HCT116 (cell line): ENCODE measurements at places on chromosomes 2 and 18.
A peak's percentile ranks its signal among the peaks of the same experiment; 100 is the strongest.

DNA sequence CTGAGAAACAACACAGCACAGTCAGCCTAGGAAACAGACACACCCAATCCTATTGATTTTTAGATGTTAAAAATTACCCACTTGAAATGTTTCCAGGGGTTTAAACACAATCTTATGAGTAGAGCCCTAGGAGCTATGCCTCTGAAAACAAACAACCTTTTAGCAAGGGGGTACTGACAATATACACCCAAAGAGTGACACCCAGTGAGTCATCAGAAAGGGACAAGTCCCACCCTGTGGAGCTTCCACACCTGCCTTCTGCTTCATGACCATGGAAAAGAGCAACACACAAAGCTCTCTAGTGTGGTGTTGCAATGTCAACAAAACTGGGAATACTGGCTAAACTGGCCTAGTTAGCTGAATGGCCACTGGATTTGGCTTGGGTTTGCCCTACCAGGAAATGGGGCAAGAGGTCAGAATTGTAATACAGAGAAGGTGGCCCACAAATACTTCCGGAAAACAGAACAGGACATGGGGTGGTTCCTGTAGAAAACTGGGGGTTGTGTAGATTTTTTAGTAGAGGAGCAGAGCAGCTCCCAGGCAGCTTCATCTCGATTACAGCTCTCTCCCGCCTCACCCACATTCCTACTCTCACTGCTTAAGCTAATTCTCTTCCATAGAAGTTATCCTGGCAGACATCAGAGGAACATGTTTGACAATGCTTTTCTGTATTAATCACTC lies 98.2 kb downstream of the GAREM1 start:
- DNase-seq: peak; percentile 91

- no peak for DNase-seq
Measured at GRCh38 chr2:193228276-193228675, 1033.5 kb upstream of the TMEFF2 start.

GRCh38 chr2:196959734-196960338 lies 33.3 kb upstream of the PGAP1 start:
- no peak for DNase-seq

DNA sequence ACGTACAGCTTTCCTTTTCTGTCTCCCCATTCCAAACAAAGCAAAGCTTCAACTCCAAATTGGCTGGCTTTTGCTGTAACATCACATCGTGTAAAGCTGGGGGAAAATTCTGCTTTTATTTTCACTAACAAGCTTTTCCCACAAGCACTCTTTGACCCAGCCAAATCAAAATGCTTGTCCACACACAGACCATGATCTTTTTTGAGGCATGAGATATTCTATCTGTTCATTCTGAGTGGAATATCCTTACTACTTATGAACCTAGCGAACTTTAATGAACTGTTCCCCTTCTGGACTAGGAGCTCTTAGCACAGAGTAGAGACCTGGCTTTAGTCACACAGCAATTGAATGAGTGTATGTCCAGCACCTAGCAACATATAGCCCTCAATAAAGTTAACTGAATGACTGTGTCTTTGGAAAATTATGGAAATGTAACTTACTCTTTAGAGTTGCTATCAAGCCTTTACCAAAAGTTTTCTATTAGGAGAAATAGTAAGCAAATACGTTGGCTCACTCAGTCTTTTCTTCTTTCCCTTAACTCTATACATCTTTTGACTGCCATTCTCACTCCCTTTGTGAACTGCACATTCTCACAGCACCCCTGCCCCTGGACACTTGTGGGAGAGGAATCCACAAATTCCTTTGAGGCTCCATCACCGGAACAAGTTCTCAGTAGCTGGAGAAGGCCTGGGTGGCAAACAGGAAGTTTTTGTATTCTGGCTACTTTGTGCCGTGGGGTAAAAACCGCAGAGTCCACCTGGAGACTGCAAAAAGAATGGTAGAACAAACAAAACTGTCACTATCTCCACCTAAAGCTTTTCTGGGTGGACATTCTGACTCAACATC lies 1.3 kb upstream of the UBE2E3 start:
- no peak for DNase-seq

GRCh38 chr18:70333757-70334156 lies 44.9 kb downstream of the SOCS6 start:
- peak; percentile 32 for DNase-seq

DNA sequence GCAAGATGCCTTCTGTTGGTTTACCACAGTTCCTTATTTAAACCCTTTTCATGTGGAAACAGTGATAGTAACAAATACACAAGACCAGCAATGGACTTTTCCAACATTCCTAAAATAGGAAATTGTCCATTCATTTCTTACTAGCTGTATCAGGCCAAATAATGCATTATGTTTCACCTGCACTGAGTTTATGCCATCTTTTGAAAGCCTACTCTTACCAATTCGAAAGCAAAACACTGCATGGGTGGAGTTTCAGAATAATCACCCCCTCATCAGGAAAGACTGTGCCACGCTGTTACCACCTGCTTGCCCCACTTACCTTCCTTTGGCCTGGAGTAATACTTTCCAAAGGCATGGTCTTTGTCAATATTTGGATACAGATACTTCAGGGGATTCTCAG lies 37.5 kb downstream of the STAT1 start:
- no peak for DNase-seq

DNA sequence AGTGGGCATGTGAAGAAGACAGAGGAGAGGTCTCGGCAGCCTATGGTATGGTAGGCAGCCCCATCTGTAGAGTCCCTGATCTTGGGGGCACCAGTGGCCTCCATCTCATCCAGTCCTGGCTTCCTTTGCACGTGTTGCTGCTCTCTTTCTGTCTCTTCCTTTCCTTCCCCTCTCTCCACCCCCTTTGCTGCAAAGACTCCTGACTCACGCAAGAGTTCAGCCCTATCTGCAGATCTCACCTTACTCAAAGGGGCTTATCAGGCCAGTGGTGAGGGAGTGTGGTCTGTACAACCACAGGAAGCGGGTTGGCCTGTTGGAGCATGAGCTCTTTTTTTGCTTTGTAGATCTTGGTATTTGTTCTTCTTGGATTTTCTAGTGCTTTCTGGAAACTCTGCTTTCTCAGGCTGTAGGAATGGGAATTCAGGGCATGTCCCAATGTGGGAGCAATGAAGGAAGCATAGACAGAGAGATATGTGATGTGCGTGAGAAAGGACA lies 14.6 kb upstream of the NT5DC4 start:
- DNase-seq: no peak

GRCh38 chr2:238684362-238685326 lies 163.2 kb upstream of the TWIST2 start:
- DNase-seq: peak; percentile 80

DNA sequence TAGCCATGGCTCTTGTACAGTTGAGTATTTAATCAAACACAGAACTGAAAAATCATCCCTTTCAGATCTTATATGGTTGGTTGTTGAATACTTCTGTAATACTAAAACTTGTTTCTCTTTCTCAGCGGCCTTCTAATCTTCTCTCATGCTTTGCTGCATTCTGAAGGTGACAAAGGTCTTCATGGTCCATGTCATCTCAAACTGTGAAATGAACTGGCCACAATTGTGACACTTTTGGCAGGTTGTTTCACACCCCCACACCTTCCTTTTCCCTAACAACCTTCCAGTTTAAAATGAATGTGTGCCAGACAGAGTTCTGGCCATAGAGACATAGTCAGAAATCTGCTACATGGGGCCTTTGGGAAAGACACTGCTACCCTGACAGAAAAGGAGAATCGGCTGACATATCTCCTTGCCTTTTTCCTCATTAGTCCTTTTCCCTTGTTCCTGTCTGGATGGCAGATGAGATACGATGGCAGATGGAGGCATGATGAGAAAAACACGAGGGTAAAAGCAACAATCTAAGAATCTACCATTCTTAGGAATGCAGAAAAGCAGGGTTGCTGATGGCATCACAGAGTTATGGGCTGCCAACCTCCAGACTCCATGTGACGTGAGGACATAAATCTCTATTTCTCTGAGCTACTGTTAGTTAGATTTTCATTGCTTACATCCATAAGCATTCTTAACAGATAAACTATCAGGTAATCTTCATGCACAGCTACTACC lies 106.5 kb downstream of the PIGN start:
- DNase-seq: no peak

- DNase-seq: no peak
Measured at GRCh38 chr2:165778653-165779451, 15.2 kb downstream of the GALNT3 start.

DNA sequence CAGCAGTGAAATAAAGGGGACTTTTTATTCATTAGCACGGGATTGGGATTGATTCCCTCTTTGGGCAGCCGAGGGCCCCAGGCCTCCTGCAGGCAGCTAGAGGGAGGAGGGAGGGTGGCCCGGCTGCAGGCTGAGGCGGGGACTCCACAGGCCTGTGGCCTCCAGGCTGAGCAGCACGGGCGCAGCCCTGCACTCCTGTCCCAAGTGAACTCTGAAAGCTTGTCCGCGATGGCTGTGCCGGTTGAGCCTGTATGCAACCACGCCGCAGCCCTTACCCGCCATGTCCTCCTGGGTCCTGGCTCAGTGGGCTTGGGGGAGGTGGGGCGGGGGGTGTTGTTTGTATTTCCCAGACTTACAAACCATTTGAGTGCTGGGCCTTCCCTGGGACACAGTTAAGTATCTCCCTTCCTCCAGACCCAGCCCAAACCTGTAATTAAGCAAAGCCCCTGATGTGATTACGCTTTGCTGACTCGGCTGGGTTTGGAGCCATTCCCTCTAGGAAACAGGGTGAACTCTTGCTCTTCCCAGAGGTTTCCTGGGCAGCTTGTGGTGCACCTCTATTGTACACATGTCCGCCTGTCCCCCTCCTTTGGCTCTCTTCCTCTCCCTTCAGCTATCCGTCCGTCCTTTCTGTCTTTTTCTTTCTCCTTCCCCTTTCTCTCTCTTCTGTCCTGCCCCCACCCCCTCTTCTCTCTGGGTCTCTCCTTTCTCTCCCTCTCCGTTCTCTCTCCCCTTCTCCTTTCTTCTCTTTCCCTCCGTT lies 5.3 kb downstream of the GLI2 start:
- no peak for DNase-seq

DNA sequence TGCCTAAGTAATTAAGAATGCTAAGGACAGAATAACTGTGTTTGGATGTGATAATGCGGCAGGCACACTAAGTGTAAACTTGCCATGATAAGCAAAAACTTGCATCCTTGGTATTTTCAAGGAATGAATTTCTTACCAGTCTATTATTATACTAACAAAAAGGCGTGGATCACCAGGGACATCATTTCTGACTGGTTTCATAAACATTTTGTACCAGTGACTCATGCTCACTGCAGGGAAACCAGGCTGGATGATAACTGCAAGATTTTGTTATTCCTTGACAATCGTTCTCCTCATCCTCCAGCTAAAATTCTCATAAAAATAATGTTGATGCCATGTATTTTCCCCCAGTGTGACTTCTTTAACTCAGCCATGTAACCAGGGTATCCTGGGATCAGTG lies 289.5 kb downstream of the CDCA7 start:
- DNase-seq: no peak

DNA sequence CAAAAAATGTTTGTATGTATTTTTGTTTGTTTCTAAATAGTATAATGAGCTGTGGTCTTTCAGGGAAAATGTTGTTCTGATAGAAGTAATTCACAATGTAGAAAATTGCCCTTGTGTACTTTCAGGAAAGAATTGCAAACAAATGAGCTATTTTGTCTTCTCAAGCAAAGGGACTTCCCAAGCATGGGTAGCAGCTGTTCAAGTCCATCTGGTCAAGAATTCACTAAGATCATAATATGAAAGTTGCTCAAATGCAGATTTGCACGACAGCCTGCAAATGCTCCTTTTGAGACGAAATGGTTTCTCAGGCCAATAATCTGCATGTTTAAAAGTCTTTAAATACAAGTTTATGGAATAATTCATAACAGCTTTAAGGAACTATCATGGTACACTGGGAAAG lies 51.9 kb upstream of the HNMT start:
- no peak for DNase-seq

- DNase-seq: no peak
Measured at GRCh38 chr2:202545523-202545922, 89.2 kb upstream of the FAM117B start.

- DNase-seq: no peak
Measured at GRCh38 chr18:58787536-58788149, 77.0 kb upstream of the ZNF532 start.

DNA sequence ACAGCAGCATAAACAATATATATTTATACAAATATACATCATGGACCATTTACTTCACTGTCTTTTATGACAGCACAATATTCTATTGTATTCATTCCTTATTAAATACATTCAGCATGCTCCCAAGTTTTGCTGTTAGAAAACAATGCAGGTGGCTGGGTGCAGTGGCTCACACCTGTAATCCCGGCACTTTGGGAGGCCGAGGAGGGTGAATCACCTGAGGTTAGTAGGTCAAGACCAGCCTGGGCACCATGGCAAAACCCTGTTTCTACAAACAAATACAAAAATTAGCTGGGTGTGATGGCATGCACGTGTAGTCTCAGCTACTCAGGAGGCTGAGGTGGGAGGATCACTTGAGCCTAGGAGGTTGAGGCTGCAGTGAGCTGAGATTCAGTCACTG lies 39.0 kb downstream of the NPC1 start:
- peak; percentile 19 for DNase-seq
